ENCODE measurements at places on chromosomes 16 and 17.
A peak's percentile ranks its signal among the peaks of the same experiment; 100 is the strongest.

- no peak for DNase-seq
These were observed 34.0 kb upstream of the CBLN1 start for GRCh38 chr16:49315602-49316001.

- DNase-seq, result peak; percentile 85
These were observed 5.7 kb upstream of the BANP start for GRCh38 chr16:87945351-87946042.

- DNase-seq, result no peak
These were observed 23.8 kb upstream of the CRYM start for GRCh38 chr16:21301895-21302291.

GRCh38 chr16:87042551-87043230 lies 274.5 kb downstream of the C16orf95 start:
- no peak for DNase-seq

DNA sequence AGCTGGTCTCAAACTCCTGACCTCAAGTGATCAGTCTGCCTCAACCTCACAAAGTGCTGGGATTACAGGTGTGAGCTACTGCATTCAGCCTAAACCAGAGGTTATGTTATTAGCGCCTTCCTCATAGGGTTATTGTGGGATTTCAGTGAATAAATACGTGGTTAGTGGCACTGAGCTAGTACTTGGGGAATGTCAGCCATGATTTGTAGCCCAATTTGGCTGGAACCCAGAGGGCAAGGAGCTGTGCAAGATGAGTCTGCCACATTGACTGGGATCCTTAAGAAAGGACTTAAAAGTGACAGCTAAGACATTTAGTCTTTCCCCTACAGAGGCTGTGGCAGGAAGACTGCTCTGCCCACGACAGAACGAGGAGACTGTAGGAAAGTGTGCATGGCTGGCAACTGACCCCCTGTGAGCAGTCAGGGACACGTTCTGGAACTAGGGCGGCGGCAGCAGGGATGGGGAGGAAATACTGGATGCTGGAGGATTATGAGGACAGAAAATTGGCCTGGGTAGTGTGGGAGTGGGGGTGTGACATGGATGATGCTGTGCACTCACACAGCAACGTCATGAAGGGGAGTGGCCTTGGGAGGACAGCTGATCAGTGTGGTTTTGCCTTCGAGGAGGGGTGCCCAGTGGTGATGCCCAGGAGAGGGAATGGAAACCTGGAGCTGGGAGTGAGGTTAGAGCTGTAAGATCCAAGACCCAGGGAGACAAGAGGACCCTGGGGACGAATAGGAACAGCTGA lies 14.6 kb downstream of the ATP5PD start:
- no peak for DNase-seq

DNA sequence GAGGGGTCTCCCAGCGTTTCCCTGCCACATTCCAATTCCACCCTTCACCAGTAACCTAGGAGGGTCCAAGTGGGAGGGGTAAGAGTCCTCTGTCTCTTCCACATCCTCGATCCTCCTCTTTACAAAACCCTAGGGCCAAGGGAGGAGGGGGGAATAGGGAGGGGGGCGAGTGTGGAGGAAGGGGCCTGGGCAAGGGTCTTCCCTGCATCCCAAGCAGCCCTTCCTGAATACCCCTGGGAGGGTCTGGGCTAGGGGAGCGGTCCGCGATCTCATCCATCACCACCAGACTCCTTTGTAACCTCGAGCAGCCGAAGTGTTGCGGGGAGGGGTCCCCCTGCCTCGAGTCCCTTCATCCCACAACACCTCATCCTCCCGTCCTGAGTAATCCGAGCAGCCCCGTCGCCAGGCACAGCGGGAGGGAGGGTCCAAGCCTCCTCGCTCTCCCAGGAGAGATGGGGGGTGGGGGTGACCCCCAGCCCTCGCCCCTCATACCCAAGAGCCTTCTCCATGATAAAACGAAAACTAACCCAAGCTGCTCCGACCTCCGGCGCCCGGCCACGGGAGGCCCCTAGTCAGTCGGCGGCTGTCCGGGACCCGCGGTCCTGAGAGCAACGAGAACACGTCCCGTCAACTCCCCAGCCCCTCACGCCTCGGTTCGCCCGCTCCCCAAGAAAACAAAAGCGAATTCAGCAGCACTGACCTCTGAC lies 502 bp downstream of the SMPD3 start:
- no peak for DNase-seq

- DNase-seq, result no peak
These were observed 419.7 kb downstream of the CNTNAP4 start for GRCh38 chr16:76696876-76697275.

DNA sequence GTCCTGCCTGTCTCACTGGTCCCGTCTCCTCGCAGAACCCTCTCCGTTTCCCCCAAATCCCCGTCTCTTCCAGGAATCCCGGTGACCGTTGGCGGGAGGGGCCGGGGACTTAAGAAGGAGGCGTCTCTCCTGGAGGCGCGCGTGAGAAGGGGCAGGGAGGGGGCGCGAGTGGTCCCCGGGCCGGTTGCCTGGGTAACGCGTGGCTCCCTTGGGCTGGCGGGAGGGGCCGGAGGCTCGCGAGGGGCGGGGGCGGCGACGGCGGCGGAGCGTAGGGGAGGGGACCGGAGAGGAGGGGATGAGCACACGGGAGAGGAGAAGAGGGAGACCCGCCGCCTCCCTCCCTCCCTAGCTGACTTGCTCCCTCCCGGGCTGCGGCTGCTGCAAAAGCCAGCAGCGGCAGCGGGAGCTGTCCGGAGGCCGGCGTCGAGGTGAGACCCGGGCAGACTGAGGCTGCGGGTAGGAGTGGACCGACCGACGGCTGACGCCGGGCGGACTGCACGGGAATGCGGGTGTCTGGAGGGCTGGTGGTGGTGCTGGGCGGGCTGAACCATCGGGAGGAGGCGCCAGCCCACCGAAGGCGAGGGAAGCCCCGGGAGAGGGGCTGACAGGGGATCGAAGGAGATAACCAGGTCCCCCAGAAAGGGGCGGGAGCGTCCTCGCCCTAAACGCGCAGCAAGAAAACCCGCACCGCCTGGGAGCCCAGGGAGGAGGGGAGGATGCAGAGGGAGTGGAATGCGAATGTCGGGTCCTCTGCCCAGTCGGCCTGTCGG lies at the start of gene PRRT2:
Gene PRRT2 (plus strand): TSS at position 298 of the 770 bp plus-strand sequence. CDS start 862 bp downstream, outside the sequence.
- DNase-seq, result peak; percentile 17

DNA sequence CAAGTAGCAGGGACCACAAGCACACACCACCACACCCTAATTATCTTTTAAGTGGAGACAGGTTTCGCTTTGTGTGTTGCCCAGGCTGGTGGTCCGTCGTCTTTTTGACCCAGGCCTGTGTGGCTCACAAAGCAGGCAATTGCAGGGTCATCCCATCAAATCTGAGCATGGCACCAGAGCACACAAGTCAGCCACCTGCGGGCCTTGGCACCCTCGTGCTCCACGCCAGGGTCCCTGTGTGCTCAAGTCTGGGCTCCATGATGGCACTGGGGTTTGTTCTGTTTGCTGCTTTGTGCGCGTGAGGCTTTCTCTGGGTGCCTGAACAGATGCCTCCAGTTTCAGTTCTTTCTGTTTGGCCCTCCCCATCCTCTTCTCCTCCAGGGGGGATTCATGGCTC lies 2.4 kb upstream of the CAPN15 start:
- no peak for DNase-seq

- DNase-seq, result no peak
These were observed 10.9 kb upstream of the HEXD start for GRCh38 chr17:82407255-82407654.

DNA sequence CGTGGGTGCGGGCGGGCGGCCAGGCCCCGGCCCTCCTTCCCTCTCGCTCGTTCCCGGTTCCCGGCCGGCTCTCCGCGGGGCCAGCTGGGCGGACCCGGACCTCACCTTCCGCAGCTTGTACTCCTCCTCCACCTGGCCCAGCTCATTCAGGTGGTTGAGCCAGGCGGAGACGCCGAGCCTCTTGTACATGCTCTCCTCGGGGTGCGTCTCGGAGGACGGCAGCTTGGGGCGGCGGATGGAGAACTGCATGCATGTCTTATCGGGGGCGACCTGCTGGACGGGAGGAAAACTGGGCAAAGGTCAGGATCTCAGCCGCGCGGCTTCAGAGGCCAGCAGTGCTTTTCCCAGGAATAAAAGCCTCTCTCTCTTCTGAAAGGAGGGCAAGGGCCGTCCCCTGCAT lies 85.4 kb downstream of the TBC1D16 start:
- DNase-seq, result no peak

DNA sequence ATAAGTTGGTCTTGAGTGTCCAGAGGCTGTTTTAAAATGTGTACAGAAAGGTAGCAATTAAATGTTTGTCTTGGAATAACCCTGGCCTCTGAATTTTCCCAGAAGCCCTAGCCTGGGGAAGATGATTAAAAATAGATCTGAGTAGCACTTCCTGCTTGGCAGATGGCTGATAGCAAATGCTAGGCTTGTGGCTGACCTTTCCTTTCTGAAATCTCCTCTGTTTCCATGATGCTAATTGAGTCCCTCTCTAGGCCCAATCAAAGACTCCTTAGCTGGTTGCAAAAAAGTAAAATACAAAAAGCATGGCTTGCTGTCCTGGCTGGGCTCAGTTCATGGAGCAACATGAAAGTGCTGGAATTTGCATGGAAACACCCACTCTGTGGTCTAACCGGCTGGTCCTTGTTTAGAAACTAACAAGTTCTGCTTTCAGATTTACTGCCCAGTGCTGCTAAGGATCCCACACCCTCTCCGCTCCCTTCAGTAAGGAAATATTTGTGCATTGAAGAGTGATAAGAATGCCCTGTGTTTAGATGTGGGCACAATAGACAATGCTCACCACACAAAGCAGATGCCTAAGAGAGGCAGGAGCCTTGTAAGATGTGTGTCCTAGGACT lies 40.8 kb downstream of the YPEL2 start:
- no peak for DNase-seq

GRCh38 chr17:77862890-77863813 lies 95.4 kb upstream of the TNRC6C start:
- no peak for DNase-seq

DNA sequence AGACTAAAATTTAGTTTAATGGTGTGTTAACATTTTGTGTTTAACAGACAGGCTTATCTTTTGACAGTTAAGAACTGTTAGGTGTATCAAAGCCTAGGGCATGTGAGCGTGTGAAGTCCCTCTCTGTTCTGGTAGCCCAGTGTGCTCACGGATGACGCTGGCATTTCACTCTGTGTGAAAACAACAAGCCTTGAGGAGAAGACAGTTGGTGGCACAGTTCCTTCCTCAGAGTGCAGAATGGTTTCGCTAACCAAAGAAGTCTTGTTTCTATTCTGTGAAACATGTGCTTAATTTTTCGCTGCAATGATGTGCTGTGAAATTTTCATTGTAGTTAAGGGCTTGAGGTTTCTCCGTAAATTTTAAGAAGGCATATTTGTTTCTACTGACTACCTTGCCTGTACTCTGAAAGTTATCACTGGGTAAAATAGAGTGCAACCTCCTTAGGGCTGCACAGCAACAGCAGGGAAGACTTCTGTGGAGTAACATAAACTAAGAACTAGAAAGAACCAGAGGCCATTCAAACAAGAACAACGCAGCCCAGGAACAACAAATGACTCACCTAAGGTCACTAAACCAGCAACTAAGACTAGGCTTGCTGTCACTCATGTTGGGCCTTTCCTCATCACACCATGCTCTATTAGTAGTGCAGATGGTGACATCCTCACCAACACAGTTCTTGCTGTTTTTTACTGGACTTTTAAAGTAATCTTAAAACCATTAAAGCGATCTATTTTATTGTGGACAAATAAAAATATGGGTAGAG lies 33.4 kb downstream of the BRD7 start:
- no peak for DNase-seq

GRCh38 chr17:56125830-56126819 lies 27.1 kb upstream of the ANKFN1 start:
- DNase-seq, result no peak

DNA sequence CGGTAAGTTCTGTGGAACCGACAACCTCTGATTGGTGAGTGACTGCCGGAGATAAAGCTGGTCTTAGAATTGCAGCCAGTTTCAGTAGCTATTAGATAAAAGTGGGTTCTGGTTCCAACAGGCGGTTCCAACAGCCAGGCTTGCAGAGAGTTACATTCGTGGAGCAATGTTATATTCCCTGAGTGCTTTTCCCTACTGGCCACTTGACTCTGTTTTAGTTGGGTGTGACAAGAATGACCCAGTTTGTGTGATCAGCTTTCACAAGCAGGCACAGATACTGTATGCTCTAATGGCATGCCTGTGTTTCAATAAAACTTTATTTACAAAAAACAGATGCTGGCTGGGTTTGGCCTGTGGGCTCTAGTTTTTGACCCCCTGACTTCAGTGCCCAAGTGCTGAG lies 196.6 kb downstream of the SNX29 start:
- no peak for DNase-seq

GRCh38 chr17:2102931-2103809 lies 48.3 kb downstream of the HIC1 start:
- DNase-seq, result no peak

- no peak for DNase-seq
These were observed 29.8 kb upstream of the CRYBA1 start for GRCh38 chr17:29216856-29217255.

Data from NCI-H1417 treated with DMSO at 0.1 percent for 48 hours (cell line).